Left hindlimb (tissue), 1 donor: ENCODE measurements at places on chromosomes 1 and 21.

- no peak for DNase-seq
These were observed 41.6 kb upstream of the WNT4 start for GRCh38 chr1:22184454-22184853.

GRCh38 chr1:27044613-27045151, 32.0 kb upstream of the TENT5B start:
- DNase-seq: peak; percentile 82

- DNase-seq: no peak
These were observed 13.2 kb upstream of the UBE4B start for GRCh38 chr1:10019561-10019960.

GRCh38 chr1:56194701-56195300, 384.6 kb downstream of the PLPP3 start:
- no peak for DNase-seq

DNA sequence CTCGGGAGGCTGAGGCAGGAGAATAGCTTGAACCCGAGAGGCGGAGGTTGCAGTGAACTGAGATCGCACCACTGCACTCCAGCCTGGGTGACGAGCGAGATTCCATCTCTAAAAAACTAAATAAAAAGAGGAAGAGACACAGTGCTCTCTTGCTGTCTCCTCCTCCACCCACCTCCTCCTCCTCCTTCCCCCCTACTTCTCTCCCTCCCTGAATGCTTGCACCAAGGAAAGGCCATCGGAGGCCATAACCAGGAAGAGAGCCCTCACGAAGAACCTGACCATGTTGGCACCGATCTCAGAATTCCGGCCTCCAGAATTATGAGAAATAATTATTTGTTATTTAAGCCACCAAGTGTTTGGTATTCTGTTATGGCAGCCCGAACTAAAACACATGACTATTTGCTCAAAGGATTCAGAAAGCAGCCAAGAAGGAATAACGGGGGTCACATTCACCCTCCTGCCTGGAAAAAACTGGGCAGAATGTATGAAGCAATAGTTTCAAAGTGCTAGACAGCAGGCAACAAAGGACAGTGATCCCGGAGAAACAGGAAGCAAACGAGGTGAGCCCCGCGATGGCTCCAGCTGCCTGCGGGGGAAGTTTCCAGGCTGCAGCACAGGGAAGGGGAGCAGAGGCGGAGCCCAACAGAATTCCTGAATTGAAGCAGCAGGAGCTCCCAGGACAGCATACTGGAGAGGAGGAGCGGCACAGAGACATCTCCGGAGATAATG, 35.8 kb downstream of the LDLRAD1 start:
- peak; percentile 54 for DNase-seq

DNA sequence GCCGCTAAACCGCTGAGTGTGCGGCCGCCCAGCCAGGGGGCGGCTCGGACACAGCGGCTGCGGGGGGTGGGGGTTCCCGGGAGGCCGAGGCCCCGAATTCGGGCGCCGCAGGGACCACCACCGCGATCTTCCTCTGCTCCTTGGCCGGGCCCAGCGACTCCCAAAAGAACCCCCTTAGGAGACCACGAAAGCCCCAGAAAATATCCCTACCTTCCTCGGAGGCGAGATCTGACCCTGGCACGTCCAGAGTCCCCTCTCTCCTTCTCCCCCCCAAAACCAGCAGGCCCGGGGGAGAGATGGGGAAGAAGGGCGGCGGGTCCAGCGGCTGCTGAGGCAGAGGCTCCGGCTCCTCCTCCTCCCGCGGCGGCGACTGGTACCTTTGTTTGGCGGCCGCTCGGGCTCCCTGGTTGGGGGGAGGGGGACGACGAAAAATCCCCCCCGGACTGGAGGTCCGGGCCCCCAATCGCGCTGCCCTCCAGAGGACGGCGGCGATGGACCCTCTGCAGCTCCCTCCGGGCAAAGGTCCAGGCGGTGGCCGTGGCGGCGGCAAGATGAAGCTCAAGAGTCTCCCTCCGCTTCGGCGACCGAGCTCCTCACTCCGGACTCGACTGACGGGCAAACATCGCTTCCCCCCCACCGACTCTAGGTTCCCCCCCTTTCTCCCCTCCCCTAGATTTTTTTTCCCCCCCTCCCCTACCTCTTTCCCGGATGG, at the start of gene ARID4B:
Gene ARID4B (minus strand): TSS at position 621 of the 712 bp plus-strand sequence. CDS start 1,260 bp downstream, outside the sequence.
- DNase-seq: peak; percentile 49

- no peak for DNase-seq
These were observed 35.5 kb downstream of the MAN1C1 start for GRCh38 chr1:25651824-25652741.

GRCh38 chr1:208967334-208967733, 616.2 kb upstream of the CAMK1G start:
- no peak for DNase-seq

- no peak for DNase-seq
These were observed 64.8 kb downstream of the MYOM3 start for GRCh38 chr1:24047110-24047477.
